ENCODE measurements at places on chromosomes 4 and X.

- no peak for DNase-seq
Measured at GRCh38 chrX:148385471-148385870, 114.9 kb upstream of the AFF2 start.

DNA sequence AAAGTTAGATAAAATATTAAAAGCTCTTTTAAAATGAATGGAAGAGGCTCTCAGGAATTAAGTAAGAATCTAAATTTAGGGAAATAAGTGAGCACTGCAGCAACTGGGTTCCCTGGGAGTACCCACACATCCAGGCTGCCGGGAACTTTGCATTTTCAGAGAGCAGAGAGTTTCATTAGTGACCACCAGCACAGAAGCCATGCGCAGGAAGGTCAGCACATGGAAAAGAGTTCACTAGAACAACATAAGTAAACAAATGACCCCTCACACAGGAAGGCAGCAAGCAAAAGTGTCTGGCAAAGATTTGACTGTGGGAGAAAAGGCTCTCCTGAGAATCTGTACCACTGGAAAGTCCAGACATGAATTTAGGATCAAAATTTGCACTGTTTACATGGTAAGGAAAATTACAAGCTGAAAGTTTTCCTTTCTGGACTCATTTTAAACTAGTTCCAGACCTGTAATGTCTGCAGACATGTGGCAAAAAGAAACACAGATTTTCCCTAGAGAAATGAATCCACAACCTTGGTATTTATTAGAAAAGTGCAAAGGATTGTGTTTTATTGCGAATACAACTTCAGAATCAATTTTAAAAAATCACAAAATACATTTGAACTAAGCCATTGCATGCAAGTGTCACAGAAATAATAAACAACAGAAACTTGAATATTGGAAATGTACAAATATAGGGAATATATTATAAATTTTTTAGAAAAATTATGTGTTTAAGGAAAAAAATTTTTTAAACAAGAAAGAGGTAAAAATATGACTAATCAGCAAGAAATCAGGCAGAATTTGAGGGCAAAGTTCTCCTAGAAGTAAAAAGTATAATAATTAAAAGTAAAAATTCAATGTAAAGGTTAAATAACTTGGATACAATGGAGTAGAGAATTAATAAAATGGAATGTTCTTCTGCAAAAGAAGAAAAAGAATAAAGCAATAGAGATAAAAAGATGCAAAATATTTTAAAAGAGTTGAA, 18.4 kb upstream of the MYOZ2 start:
- no peak for DNase-seq

DNA sequence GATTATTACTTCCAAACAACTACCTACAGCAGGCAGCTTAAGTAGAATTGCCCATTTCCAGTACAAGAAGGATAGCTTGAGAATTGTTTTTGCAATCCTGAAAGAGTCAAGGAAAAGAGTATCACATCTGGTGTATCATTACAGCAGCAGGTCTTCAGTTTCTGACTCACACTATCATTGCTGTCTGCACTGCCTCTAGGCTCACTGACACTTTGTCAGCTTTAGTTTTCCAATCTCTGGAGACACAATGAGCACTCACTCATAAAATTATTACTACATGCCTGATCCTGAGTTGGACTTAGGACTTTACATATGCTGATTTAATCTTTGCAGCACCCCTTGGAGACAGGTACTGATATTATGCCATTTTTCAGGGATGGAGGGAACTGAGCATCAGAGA, 244.6 kb upstream of the BOD1L1 start:
- DNase-seq, result no peak

- peak; percentile 62 for DNase-seq
Measured at GRCh38 chr4:101651778-101652177, 138.8 kb upstream of the BANK1 start.

- DNase-seq, result no peak
Measured at GRCh38 chr4:16417198-16417597, 190.9 kb upstream of the TAPT1 start.

- no peak for DNase-seq
Measured at GRCh38 chr4:89067417-89067816, 10.4 kb upstream of the FAM13A start.

- no peak for DNase-seq
Measured at GRCh38 chr4:105059337-105059736, 87.3 kb upstream of the TET2 start.

DNA sequence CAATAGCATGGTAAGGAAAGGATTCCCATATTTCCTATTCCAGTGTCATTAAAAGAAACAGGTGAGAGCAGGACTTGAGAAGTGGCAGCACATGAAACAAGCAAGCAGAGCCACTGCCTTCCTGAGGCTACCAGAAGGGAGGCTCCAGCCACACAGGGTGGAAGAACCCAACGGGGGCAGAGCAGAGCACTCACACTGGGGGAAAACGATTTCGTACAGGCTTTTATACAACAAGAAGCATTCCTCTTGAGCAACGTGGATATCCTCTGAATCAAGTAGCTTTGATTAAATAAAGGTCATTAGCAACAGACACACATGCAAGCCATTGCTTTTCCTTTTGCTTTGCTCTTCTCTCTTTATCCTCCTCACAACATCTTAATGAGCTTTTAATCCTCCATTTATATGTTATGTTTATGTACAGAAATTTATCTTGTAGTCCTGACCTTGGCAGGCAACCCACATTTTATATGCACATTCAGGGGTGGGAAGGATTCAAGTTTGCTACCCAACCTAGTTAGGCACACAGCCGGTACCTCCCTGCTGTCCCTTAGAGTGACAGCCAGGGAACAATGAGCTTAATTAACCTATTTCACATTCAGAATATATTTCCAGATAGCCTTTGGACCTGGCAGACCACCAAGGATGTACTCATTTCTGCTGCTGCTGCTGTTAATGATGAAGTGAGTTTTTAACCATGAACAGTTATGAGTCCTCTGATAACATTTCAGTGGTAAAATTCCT, 202.1 kb downstream of the ARHGAP24 start:
- peak; percentile 48 for DNase-seq

GRCh38 chr4:99633772-99634171, 23.9 kb downstream of the C4orf54 start:
- DNase-seq, result no peak

GRCh38 chr4:157459785-157460184, 239.3 kb downstream of the GRIA2 start:
- DNase-seq, result peak; percentile 19

- no peak for DNase-seq
Measured at GRCh38 chr4:94831607-94832006, 73.9 kb downstream of the BMPR1B start.

DNA sequence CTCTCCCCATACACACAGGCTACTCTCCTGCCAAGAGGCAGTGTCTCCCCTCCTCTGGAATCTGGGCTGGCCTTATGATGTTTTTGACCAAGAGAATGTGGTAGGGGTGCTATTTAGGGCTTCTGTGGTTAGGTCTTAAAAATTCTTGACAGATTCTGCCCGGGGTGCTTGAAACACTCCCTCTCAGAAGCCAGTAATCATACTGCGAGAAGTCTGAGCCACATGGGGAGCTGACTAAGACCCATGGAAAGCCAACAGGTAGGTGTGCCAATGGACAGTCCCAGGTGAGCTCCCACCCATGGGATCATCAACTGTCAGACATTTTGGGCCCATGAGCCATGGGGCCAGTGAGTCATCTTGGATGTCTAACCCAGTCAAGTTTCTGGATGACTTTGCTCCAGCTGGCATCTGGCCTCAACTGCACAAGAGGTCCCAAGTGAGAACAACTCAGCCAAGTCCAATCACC, 315.7 kb downstream of the FBXW7 start:
- no peak for DNase-seq

GRCh38 chr4:182562350-182562749, 319.1 kb downstream of the TENM3 start:
- DNase-seq, result no peak

DNA sequence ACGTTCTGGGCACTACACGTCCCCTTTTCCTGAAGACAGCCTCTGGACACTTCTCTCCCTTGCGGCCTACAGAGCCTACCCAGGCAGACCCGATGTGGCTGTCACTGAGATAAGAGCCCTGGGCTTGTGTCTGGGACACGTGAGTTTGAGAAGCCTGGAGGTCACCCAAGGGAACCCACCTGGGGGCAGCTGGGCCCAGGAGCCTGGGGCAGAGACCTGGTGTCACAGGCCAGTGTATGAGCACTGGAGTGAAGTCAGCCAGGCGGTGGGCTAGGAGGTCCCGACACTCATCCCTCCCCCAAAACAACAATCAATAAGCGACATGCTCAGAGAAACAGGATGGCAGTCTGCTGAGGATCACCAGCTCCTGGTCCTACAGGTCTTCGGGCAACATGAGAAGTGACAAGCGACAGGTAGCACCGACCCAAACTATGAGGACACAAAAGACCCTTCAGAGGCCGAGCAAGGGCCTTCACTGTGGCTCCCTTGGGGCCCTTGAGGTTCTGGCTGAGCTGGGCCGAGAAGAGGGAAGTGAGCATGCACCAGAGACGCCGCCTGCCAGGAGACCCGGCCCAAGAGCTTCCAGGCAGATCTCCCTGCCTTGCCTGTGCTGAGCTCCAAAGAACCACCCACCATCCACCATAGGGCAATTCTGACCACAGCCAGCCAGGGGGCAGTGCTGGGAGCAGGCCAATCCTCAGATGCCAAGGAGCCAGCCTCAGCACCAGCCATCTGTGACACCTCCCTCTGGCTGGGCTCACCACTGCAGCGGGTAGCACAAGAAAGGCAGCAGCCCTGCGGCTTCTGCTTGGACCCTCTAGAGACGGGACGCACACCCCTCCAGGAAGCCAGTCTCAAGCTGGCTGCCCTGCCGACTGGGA, 11.0 kb upstream of the DUSP9 start:
- DNase-seq, result no peak

DNA sequence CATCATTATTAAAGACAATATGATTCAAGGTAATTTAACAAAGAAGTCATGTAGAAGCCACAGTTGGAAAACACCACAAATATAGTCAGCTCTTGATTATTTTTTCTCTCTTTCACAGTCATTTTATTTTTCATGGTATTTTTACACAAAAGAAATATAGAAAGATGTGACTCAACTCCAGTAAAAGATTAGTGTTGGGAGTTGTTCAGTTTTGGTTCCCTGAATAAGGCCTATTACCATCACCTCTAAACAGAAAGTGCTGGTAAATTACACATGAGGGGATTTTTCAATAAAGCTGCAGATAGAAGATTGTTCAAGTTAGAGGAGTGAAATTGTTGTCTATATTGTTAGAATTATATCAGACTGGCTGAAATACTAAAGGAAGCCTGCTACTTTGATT, 107.0 kb downstream of the DDIT4L start:
- no peak for DNase-seq

DNA sequence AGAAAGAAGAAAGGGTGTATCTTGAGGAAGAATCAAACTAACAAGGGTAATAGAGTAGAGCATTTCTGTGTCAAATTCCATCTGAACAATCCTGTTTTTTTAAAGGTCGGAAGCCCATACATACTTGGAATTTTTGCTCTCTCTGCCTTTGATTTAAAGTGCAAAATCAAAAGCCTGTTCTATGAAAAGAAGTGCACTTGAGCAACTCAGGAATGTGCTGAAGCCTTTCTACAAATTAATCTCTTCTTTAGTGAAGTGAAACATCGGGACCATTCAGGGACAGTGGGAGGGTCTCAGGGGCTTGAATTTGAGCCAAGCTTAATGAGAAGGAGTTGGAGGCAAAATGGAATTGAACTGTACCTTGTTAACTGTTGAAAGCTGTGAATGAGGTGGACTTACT, 1008.5 kb upstream of the LCORL start:
- DNase-seq, result peak; percentile 69

Measured in cardiac muscle cell (in vitro differentiated cells and primary cell).